Bronchial epithelial cell (primary cell): ENCODE measurements at places on chromosomes 11 and 22. TPM values are rescaled to one million over a fixed set of nuclear protein-coding genes. Genes with fewer than 3 reads are reported as not detected.

DNA sequence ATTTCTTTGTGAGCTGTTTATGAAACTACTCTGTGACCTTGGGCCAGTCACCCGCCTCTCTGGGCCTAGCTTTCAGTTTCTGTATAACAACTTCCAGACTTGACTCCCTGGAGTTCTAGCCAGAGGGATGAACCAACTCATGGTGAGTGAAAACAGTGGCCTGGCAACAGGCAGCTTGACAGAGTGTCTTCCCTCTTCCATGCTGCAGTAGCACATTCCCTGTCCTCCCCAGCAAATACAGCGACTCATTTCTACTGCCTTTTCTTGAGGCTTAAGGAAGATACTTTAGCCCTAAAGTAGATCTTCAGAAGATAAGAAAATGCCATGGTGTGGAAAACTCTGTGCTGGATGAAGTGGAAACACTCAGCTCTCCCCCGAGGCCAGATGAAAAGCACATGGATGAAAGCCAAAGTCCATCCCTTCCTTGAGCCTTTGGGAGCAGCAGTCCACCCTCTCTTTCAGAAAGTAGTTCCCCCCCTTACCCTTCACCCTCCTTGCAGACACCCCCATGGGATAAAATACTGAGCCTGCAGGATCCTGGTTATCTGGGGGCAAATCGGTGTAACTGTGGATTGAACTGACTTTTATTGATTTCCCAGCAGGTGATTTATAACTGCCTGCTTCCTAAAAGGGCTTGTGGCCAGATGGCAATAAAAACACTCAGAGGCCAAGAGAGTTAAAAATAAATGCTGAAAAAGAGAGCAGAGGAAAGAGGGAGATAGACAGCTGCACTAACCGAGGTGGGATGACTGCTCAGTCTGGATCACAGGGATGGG lies 24.1 kb downstream of the IRAG1 start:
- no peak for DNase-seq

GRCh38 chr11:35433588-35433987 lies 14.2 kb upstream of the SLC1A2 start:
- DNase-seq = no peak

GRCh38 chr11:122910775-122911174 lies 28.2 kb downstream of the JHY start:
- DNase-seq = peak; percentile 47

DNA sequence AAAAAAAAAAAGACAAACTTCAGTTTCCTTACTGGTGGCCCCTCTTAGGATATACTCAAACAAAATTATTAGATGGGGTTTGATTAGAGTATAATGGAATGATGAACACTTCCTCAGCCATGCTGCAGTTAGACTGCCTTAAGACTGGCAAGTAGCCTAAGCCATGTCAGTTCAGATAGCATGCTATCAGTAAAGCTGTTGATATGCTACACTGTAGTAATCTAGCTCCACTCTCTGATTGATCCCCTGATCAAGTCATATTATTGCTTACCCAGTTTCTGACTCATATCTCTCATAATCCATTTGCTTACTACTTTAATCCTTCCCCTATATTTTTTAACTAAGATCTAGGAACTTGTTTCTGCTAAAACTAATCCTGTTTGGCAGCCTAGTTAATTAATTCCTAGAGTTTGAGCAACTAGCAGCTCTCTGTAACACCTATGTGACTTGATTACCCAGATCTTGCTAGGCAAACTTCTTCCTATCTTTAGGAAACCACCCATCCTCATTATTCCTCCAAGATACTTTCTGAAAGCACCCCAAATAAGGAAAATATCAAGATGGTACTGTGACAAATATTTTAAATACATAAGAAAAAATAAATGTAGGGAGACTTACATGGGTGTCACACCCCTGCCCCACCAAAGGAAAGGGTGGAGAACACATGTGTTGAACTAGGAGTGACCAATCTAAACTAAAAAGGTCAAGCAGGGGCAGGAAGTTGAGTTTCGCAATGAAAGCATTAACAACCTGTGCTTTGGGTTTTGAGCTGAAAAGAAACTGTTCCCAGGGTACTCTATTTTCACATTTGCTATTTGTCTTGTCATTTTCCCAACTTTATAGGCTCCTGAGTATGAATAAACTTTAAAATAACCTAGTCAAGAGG lies 43.2 kb downstream of the PIK3C2A start:
- peak; percentile 18 for DNase-seq

DNA sequence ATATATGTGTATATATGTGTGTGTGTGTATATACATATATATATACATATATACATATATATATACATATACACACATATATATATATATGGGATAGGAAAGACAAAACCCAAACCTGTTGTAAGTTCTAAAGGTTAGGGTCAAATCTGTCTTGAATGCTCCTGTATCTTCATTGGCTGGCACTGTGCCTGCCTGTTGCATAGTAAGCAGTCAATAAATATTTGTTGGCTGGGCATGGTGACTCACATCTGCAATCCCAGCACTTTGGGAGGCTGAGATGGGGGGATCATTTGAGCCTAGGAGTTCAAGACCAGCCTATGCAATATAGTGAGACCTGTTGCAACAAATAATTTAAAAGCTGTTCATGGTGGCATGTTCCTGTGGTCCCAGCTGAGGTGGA lies 205.4 kb downstream of the DBX1 start:
- DNase-seq = peak; percentile 34

GRCh38 chr11:76102802-76103201 lies 103.5 kb downstream of the WNT11 start:
- no peak for DNase-seq

- no peak for DNase-seq
These were observed 20.5 kb upstream of the IL17REL start for GRCh38 chr22:50032941-50033601.

DNA sequence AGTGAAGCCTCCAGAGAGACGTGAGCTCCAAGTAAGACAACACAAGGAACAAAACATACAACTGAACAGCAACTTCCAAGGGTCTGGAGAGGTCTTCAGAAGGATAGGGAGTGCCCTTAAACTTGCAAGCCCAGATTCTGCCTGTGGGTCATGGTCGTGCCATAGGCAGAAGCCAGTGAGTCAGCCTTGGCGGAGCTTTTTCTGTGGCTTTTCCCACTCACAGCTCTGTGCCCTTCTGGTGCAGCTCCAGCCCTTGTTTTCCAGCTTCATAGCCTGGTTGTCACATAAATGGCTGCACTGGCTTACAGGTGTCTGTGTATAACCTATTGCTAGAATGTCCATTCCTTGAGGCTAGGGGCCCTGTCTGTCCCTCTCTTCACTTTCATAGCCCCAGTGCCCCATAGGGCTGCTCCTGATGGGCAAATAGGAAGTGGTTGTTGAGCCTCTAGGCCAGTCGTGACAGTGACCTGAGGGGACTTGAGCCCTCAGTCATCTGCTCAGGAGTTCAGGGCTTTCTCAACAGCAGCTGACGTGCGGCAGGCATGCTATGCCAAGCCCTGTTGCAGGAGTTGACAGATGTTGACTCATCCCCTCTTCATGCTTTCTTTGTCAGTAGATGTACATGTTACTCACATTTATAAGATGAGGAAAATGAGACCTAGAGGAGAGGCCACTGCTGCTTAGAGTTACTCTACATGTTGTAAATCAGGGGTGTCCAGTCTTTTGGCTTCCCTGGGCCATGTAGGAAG lies 7.4 kb downstream of the MED15 start:
- peak; percentile 97 for DNase-seq

- DNase-seq = no peak
These were observed 157.0 kb downstream of the LUZP2 start for GRCh38 chr11:24653901-24654300.

DNA sequence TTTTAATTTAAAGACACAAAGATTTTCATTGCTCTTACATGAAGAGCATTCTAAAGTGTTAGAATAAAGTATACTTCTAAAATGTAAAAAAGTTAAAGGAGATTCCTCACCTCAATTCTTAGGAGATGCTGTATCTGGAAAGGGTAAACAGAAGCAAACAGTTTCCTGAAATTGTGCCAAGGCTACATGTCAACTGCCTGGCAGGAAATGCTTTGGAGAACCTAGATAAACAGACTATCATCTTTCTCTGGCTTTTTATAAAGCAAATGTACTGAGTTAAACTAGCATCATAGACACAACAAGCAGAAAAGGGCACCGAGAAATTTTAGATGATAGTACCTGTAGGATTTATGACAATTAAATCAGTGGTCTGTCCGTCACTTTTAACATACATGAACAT lies 24.7 kb upstream of the AKIP1 start:
- DNase-seq = no peak

Gene EIF4ENIF1
- 5.3 and 12.9 TPM in 2 replicates for total RNA-seq

Gene MUC6
- total RNA-seq = under 0.01 TPM in 1 of 2 replicates, not detected in the other

Gene BIK
- 56.8 and 66.6 TPM in 2 replicates for total RNA-seq

Gene NXPE2
- total RNA-seq = not detected in 2 replicates

Gene TRIM49D2
- not detected in 2 replicates for total RNA-seq

Gene FGF3
- total RNA-seq = not detected in 2 replicates

Gene PTGDR2
- 0.13 TPM in 1 of 2 replicates, not detected in the other for total RNA-seq
